ENCODE measurements at places on chromosomes 16 and 17.

- DNase-seq, result no peak
These were observed 14.4 kb upstream of the DOK4 start for GRCh38 chr16:57500578-57501111.

DNA sequence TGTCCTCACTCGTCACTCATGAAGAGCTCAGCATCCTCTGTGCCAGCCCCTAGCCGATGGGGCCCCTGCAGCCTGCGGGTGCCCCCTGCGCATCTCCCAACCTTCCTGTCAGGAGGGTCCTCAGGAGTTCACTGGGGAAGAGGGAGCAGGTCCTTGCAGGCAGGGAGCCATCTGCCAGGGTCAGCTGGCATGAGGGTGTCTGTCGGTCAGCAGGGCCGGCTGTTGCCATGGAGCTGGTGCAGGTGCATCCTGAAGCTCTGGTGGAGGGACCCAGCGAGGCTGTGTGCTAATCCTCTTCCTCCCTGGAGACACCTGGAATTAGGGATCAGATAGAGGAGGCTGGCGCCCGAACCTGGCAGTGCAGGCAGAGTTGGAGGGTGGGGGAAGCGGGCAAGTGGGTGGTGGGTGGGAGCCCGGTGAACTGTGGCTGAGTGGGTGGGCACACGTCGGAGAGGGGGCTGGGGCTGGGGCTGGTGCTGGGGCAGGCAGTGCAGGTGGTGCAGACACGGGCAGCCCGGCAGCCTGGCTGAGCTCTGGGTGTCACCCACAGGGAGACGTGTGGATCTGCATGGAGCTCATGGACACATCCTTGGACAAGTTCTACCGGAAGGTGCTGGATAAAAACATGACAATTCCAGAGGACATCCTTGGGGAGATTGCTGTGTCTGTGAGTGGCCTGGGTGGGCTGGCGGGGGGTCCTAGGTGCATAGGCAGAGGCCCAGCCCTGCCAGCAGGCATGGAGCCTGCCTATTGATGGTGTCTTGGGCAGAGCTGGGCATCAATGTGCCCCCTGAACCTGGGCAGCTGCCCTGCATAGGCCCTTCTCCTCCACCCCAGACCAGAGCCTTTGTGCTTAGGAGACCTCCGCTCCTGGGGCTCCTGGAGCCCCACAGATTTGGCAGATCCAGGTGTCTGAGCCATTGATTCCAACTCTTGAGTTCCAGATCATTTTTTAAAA lies 17.4 kb downstream of the MAP2K3 start:
- no peak for DNase-seq

- DNase-seq, result no peak
These were observed 55.7 kb downstream of the GNA13 start for GRCh38 chr17:65000798-65001197.

DNA sequence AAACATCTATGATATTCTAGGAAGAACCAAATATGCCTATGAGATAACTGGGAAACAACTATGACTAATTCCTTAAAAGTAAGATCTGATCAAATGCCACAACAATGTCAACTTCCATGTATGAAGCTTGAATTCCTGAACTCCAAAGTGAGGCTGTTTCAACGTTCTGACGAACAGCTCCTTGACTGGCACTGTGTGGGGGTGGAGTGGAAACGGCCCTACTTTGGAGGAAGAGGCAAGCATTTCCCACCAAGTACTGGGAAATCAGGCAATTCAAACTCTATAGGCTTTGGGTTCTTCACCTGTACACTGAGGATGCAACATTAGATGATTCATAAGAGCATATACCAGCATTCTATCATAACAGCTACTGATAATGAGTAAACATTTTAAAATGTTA lies 187.2 kb downstream of the CDK5R1 start:
- DNase-seq, result no peak

- DNase-seq, result peak; percentile 95
These were observed 753 bp upstream of the USP22 start for GRCh38 chr17:21043296-21044232.

DNA sequence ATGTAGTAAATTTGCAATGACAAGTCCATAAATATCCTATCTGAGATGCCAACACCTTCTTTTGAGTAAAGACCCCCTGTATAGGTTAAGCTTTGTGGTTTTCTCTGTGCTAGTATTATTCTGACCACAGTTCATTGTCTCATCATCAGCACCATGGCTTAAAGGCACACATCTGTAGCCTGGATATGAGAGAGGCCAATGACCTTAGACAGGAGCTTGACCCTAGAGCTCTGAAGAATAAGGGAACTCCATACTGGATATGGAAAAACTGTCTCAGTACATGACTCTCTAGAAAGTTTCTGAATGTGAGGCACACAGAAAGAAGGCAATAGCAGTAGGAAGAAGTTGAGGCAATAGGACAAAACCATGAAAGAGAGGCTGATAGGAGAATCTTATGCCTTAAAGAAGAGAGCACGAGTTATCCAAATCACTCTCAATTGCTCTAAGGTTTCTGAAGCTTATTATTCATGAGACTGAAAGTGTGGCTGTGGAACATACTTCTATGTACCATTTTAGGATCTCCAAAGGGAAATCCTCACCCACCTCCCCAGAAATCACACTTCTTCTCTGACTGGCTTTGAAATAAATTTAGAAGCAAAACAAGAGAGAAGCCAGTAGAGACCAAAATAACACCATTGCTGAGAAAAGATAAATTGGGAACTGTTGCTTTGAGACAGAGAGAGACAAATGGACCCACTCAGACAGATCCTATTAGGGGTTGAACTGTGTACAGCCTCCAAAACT lies 150.2 kb downstream of the ABCA8 start:
- DNase-seq, result no peak

GRCh38 chr17:33684735-33685134 lies 391.6 kb upstream of the ASIC2 start:
- DNase-seq, result no peak

DNA sequence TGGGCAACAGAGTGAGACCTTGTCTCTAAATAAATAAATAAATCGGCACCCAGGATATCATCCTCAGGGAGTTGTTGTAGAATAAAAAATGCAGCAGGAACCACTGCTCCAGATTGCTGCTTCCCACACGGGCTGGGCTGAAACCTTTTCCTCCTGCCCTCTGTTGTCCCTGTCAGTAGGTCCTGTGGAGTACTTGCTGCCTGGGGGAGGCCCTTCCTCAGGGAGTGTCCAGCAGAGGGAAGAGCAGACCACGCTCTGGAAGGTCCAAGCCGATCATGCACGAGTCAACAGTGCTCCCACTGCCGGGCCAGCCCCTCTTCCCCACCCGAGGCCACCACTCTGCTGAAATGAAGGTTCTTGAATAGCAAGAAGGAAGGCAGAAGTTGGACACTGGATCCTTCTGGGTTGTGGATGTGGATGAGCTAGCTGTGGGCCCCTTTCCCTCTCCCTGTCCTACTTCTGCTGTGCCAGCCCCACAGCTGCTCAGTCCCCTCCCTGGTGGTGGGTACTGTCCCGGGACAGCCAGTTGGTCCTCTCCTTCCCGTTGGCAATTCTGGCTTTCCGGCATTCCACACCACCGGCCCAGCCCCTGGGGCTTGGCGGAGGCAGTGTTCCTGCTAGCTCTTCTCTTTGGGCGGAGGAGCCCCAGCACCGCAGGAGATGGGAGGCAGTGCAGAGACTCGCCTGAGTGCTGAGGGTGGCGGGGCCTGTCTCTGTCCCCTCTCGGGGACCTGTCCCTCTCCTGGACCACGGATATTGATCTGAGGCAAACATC lies 10.8 kb downstream of the CDK5R1 start:
- DNase-seq, result no peak

- no peak for DNase-seq
These were observed 41.0 kb downstream of the FOXL1 start for GRCh38 chr16:86619239-86619794.

DNA sequence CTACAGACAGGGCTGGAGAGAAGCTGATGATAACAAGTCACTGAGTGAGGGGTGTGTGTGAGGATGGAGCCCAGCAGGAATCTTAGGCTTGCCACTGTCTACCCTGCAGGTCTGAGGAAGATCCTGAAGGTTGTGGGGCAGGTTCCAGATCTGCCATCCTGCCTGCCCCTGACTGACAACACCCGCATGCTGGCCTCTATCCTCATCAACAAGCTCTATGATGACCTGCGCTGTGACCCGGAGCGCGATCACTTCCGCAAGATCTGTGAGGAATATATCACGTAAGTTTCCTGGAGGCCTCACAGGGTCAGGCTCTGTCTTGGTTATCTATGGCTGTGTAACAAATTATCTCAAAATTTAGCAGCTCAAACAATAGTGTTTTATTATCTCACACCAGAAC lies 16.3 kb downstream of the UNC45B start:
- DNase-seq, result no peak

DNA sequence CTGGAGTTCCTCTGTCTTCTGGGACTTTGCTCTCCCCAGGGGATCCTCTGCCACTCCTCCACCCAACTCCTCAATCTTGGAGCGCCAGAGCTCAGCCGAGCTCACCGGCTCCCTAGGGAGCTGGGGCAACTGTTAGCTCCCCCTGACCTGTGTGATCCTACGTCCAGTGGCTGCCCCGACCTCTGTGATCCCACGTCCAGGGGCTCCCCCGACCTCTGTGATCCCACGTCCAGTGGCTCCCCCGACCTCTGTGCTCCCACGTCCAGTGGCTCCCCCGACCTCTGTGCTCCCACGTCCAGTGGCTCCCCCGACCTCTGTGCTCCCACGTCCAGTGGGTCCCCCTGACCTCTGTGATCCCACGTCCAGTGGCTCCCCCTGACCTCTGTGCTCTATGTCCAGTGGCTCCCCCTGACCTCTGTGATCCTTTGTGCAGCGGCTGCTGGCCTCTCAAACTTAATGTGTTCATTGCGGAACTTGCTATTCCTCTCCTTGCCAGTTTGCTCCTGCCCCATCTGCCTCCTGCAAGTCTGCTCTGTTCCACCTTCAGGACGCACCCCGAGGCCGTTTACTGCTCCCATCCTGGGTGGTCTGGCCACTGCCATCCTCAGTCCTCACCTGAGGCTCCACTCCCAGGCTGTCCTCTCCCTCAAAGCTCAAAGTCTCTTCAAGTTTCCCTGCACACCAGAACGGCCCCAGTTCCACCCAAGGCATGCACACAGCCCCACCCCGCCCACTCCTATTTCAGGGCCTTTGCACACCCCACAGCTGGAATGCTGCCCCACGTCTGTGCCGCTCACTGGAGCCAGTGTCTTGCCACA lies 2.8 kb downstream of the VPS9D1 start:
- no peak for DNase-seq

GRCh38 chr16:81752225-81752875 lies 26.7 kb upstream of the PLCG2 start:
- DNase-seq, result no peak

DNA sequence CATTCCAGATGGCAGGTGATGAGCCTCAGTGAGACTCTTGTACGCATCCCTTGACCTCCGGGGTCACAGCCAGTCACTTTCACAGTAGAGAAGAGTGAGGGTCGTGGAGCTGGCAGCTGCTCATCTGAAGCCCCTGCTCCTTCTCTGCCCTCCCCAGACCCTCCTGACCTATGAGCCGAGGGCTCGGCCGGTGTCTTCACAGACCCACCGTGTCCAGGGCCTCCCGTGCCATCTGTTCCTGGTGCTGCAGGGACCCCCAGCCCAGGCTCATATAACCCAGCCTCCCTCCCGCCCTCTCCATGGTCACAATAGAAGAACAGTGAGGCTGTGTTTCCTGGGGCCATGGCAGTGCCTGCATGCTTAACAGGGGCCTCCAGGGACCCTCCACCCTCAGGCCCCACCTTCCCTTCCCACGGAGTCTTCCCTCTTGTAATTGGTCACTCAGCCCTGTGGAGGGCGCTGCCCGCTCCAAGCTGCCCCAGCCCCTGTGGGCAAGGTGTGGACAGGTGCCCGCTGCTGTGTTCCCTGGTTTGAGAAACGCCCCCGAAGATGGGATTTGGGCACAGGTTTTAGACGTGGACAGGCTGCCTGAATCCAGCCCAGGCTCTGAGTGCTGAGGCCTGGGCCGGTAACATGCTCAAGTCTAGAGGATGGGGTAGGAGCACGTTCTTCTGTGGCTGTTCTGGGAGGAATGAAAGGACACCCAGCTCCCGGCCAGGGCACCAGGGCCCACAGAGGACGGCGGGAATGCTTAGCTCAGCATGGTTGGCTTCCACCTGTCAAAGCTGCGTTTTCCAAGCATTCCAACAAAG lies 38.7 kb downstream of the ACSF3 start:
- DNase-seq, result no peak

GRCh38 chr17:45319239-45319703 lies 2.5 kb upstream of the MAP3K14 start:
- DNase-seq, result no peak

DNA sequence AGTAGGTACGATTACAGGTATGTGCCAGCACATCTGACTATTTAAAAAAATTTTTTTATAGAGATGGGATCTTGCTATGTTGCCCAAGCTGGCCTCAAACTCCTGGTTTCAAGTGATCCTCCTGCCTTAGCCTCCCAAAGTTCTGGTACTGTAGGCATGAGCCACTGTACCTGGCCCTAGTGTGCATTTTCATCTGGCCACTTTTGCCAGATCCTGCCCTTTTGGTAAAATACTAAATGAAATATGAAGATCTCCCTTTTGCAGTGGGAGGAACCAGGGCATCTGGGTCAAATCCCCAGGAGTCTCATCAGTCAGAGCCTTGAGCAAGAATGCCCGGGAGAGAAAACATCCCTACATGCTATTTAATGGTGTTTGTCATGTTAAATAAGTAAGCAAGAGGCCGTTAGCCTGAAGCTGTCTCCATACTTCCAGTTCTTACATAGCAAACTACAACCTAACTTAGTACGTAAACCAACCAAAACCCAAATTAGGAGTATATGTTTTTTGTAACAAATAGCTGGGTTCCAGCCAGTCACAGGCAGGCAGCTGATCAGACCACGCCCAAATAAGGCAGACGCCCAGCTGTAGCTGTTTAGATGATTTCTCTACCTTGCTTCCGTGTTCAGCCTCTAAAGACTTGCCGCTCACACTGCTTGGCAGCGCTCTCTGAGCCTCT lies 46.5 kb upstream of the CLEC18A start:
- no peak for DNase-seq

DNA sequence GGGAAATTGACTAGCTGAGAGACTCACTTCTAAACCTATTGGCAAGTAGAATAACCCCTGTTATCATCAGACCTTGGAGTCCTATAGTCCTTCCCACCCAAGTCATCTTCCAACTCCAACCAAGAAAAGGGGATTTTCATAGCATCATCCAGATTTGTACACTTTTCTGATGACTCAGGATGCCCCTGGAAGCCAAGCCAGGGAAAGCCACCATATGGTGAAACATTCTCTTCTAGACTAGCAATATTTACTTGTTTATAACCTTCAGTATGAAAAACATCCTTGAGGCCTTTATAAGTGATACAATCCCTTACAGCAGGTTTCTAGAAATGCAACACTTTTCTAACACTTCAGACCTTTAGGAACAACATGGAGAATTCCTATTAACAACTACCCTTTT lies 618.8 kb upstream of the CDH11 start:
- no peak for DNase-seq

DNA sequence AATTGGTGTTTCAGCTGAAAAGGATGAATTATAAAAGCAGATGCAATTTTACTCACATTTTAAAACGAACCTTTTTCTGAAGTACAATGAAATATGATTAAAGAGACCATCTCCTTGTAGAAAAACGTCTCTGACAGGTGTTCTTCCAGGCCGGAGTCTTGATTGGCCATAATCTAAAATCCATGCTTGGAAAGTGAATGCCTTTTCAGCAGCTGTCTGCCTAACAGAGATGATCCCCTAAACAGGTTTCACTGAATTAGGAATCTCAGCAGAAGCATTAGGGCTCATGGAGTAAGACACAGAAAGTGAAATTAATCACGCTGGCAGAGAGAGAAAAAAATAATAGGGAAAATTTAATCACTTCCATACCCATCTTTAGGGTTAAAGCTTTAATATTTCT lies 39.3 kb upstream of the IRX5 start:
- no peak for DNase-seq

GRCh38 chr16:77536809-77537208 lies 102.0 kb upstream of the ADAMTS18 start:
- DNase-seq, result no peak

All from T follicular helper cell (primary cell).